ENCODE measurements at places on chromosomes 11 and 22.

GRCh38 chr11:44811841-44812448 is 85.2 kb downstream of the TSPAN18 start:
- DNase-seq: no peak

DNA sequence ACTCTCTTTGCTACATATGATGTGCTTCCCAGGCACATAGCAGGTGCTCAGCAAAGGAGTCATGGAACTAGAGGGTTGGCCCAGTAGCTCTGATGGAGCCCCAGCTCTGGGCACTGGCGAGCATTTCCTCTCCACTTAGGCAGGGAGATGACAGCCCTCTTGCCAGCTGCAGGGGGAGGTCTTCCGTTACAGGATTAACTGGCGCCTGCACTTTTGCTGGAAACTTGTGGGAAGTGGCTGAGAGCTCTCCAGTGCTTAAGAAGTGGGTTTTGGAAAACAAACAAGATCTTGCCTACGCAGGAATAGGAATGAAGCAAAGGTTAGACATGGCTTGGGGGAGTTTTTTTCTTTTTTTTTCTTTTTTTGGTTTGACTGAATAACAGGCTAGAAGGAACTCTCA is 75.5 kb downstream of the MICAL2 start:
- DNase-seq: no peak

GRCh38 chr11:11569936-11570491 is 51.8 kb downstream of the GALNT18 start:
- DNase-seq: no peak

DNA sequence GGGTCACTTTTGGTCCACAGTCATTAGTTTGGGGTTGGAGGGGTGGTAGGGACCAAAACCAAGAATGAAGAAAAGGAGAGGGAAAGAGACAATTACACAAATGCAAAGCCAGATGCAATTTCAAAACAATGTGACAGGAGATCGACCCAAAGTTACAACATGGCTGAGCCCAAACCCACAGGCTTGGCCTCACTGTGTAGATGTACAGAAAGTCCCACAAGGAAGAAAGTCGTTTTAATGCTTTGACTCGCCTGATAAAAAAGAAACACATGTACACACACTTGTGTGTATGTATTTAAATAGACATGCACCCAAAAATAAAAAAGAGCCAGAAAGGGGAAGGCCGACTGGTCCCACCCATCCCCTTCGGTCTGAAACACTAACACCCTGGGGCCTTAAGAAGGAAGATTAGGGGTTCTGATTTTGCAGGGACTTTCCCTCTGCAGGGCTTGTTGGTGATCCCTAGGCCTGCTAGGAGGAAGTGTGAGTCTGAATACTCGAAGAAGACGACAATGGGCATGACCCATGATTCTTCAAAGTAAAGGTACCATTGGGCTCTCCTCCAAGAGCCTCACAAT is 104.1 kb downstream of the ETS1 start:
- no peak for DNase-seq

- no peak for DNase-seq
These were observed 4.6 kb downstream of the AP5B1 start for GRCh38 chr11:65776196-65776595.

DNA sequence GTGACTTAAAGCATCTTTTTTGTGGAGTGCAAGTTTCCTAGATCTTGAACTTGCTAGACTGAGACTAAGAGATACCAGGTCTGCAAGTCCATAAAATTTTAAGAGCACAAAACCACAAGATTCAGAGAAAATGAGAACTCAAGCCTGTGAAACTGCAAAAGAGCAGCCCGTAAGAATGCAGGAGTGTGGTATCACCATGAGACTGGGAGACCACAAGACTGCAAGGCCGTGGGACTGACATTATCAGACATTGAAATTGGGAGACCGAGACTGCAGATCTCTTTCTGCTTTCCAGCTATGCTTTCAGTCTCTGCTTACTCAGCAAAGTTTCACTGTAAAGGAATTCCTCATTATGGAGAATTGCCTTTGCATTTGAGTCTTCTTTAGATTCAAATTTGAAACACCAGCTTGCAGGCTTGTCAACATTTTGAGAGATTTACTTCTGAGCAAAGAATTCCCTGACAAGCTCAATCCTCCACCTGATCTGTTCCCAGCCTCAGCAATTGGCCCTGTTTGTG is 621.2 kb downstream of the KCNA4 start:
- no peak for DNase-seq

DNA sequence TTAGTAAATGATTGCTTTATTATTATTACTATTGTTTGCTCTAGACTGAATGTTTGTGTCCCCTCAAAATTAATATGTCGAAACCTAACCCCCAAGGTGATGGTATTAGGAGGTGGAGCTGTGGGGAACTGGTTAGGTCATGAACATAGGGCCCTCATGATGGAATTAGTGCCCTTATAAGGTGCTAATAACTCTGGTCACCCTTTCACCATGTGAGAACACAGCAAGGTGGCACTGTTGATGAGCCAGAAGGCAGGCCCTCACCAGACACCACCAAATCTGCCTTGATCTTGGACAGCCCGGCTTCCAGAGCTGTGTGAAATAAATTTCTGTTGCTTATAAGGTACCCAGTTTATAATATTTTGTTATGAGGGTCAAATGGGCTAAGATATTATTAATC is 95.8 kb downstream of the BDNF start:
- no peak for DNase-seq

- no peak for DNase-seq
These were observed 12.8 kb downstream of the MAPK8IP2 start for GRCh38 chr22:50613291-50613981.

DNA sequence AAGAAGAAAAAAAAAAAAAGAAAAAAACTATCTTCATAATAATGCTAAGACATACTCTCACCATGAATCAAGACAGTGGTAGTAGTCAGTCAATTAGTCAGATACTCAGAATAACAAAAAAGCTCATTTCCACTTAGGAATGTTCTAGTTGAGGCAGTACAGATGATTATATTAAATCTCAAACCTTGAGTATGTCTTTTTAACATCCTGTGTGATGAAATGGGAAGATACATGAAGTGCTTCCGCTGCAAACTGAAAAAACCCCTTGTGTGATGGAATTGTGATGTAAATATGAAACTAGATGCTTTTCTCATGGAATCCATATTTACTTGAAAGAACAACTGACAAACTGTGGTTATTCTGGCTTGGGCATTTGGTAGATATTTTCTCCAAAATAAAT is 13.7 kb downstream of the AMOTL1 start:
- DNase-seq: no peak

DNA sequence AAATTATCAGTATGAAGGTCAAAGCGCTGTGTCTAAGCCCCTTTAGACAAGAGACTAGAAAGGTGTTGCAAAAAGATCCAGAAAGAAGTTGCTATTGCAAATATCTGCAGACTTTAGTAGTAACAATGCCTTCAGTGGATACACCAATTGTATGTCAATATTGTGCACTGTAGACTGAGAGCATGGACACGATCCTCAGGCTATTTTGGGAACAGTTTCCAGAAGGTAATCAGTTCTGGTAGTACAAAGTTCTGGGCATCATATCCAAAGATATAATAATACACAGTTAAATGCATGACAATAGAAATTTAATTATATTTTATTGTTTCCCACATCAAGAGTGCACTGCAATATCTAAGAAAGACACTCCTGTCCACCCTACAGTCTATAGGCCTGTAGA is 84.1 kb upstream of the LUZP2 start:
- no peak for DNase-seq

- DNase-seq: peak; percentile 66
These were observed 8.2 kb downstream of the SUSD2 start for GRCh38 chr22:24189249-24190158.

DNA sequence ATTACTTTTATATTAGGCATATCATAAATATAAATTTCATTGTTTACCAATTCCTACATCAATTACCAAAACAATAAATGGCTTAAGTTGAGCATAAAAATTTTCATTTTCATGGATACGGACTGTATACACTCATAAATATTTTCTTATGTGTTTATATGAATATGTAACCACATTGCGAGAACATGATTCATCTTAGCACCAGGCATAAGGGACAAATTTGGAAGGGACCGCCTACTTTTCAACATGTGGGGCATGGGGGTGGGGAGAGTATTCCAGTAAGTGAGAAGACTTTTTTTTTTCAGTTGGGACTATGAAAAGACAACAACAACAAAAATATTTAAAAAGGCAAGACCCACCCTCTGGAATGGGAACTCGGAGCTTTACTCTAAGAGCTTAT is 296.1 kb downstream of the RAB38 start:
- no peak for DNase-seq

DNA sequence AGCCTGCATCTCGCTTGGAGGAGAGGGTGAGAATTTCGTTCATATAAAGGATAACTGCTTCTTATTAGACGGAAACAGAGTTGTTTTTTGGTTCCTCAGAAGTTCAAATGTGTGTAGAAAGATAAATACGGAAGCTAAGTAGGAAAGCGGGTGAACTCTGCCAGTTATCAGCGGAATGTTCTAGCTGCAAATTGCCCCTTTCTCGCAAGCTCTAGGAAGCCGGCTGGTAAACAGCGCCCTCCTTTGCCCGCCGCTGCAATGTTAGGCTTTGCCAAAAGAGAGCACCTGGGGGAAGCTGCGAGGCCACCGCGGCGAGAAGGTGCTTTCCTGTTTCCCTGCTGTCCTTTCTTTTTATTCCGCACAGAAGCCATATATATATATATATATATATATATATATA is 67.0 kb downstream of the IGLL5 start:
- no peak for DNase-seq

- no peak for DNase-seq
These were observed 26.3 kb upstream of the GNB1L start for GRCh38 chr22:19880786-19881569.

DNA sequence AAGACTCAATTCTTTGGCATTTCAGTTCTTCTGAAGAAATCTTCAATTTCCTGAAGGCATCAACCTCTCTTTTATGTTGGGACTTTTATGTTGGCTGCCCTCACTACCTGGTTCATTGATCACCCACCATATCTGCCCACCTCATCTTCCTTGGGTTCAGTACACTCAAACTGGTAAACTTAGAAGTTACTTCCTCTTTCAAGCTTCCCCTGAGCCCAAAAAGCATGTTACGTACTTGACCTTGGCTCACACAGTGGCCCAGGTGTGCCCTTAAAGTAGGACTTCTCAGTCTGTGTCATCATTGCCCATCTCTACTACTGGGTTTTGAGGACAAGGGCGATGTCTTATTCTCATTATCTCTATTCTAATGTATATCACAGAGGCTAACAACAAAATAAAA is 86.1 kb downstream of the GRIA4 start:
- DNase-seq: no peak

GRCh38 chr11:93686812-93687211 is 25.3 kb downstream of the CEP295 start:
- DNase-seq: no peak

DNA sequence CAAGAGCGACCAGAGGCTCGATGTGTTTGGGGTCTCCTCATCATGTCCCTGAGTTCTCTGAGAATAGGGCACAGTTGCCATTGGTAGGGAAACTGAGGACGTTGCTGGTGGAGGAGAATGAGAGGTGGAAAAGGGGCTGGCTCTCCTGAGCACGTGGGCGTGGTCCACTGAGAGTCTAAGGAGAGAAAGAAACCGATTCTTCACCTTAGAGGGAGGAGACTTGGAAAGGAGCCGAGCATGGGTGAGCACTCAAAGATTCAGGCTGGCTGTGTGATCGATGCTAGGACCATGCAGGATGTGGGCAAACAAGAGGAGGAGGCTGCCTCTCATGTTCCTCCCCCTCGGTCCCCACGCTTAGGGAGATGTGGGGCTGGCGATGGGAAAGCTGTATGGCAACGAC is 19.8 kb upstream of the TLCD5 start:
- DNase-seq: no peak

DNA sequence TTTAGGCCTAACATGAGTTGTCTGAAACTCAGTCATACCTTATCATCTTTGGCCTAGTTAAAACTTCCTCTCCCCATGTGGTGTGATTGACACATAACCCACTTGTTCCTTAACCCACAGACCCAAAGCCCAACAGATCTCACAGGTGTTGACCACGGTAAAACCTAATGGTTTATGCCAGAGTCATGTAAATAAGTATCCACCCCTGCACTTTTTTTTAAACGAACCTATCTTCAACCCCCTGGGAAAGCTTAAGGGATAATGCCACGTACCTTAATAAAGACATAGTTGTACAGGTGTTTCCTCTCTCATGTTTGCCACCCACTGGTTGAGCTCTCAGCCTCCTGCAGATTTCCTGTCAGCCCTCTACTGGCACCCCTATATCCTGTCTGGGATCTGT is 709.3 kb upstream of the CCDC179 start:
- DNase-seq: no peak

GRCh38 chr11:91230647-91231046 is 994.0 kb upstream of the FAT3 start:
- no peak for DNase-seq

- DNase-seq: no peak
These were observed 197.6 kb downstream of the KIF18A start for GRCh38 chr11:27910186-27910931.

- no peak for DNase-seq
These were observed 618.9 kb downstream of the BRD1 start for GRCh38 chr22:49208768-49209252.

DNA sequence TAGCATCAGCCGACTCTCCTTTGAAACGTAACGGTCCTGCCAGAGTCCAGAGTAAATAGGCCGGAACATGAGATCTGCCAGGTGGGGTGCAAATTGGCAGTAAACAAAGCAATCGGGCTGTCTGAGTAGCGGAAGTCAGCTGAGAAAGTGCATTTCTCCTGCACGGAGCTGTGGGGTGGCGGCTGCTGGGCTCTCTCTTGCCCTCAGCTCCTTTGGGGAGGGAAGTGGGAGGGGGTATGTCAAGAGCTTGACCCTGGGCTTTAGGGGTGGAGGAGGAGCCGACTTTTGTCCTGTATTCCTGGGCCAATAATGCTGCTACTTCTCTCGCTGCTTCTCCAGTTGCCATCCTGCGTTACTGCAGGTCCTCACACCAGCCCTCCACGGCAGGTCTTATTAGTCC is 11.6 kb downstream of the GRIK4 start:
- DNase-seq: no peak

GRCh38 chr22:32615874-32616564 is 141.4 kb downstream of the FBXO7 start:
- DNase-seq: no peak

DNA sequence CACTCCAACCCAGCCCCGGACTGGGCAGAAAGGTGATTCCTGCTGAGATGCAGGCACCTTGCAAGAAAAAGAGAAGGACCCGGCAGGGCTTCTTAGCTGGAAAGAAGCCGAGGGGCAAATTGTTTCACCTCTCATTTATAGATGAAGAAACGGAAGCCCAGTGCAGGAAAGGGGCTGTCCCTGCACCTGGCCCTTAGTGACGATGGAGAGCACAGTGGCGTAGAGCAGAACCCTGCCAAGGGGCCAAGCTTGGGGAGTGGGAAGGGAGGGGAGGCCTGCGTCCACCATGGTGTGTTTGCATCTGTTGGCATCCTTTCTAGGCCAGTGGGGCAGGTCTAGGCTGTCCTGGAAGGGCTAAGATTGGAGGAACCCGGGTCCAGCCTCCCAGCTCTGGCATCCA is 7.8 kb upstream of the MS4A15 start:
- no peak for DNase-seq

GRCh38 chr11:122108192-122108799 is 7.7 kb downstream of the BLID start:
- peak; percentile 4 for DNase-seq

GRCh38 chr11:7694235-7694634 is 12.0 kb downstream of the OVCH2 start:
- no peak for DNase-seq
